ENCODE measurements at places on chromosomes 7 and 10. TPM values are rescaled to one million over a fixed set of nuclear protein-coding genes. Genes with fewer than 3 reads are reported as not detected.

The MYL10 gene
- total RNA-seq: not detected

The FLNC gene
- 2.1 TPM for total RNA-seq

The ADAM12 gene
- total RNA-seq: 2.2 TPM

DNA sequence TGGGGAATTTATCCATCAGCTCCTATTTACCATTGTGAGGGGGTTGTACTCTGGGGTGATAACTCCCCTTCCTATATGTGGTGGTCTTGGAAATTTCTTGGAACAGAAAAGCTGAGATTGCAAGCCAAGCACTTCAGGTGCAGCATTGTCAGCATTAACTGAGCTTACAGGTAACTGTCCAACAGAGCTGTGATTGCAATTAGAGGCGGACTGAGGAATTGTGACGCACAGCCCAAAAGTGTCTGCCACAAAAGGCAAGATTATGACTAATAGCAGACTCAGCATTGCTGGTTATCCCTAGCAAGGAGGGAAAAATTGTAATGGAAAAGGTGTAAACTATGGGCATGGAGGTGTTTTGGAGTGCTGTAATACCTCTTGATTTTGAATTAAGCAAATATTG lies 126.1 kb upstream of the AGR3 start:
- no peak for DNase-seq

GRCh38 chr7:139036901-139037300 lies 1.1 kb upstream of the ZC3HAV1L start:
- no peak for DNase-seq

- DNase-seq: no peak
Measured at GRCh38 chr10:69051710-69052487, 36.0 kb upstream of the SRGN start.

DNA sequence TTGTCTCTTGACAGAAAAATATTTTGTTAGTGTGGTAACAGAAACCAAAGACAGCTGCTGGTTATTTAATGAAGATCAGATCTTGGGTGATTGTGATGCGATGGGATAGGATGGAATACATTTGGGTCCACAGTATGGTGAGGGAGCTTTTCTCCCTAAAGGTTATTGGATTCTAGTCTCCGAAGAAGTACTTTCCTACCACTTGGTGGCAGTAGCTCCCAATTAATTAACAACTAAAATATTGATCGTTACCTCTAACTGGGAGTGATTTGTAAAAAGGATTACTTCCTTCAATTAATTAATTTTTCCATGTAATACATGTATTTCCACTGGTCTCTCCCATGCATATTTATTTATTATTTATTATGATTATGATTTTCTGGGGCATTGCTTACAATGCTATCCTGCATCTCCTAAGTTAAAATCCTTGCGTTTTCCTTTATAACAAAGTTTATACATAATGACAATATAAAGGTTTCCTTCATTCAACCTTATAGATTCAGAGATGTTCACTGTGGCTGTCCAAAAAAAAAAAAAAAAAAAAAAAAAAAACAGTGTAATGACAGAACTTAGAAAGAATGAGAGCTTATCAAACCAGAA lies 25.6 kb downstream of the TMEM196 start:
- no peak for DNase-seq

DNA sequence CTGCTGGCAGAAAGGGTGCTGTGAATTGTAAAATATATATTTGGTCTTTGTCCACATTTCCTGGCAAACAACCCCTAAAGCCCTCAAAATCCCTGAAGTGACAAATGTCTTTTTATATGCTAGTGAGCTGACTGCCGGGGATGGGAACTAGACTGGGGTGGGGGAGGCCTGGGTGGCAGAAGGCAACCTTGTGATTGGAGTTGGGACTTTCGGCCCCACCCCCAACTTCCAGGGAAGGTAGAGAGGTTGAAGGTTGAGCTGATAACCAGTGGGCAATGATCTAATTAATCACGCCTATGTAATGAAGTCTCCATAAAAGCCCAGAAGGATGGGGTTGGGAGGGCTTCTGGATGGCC lies 2.7 kb downstream of the EPHA1 start:
- no peak for DNase-seq

DNA sequence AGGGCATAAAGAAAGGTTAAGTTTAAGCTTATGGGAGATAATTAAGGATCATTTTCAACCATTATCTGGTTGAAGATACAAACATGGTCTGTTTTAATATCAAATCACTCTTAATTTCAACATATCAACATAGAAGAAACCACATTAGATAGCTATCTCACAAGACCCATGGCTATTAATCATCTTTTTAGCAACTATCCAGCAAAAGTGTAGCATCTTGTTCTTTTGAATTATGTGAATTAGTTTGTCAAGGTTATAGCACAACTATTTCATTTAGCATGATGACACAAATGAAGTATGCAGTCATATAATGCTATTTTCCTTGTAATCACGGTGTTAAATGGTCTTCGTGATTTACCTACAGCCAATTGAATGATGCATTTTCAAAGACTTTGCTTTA lies 58.9 kb upstream of the PPP1R9A start:
- no peak for DNase-seq

- DNase-seq: peak; percentile 40
Measured at GRCh38 chr7:101237206-101238067, at the start of gene CLDN15. TSS of gene CLDN15 (minus strand) at chr7:101237802. CDS start at chr7:101237581, 221 bp downstream.

DNA sequence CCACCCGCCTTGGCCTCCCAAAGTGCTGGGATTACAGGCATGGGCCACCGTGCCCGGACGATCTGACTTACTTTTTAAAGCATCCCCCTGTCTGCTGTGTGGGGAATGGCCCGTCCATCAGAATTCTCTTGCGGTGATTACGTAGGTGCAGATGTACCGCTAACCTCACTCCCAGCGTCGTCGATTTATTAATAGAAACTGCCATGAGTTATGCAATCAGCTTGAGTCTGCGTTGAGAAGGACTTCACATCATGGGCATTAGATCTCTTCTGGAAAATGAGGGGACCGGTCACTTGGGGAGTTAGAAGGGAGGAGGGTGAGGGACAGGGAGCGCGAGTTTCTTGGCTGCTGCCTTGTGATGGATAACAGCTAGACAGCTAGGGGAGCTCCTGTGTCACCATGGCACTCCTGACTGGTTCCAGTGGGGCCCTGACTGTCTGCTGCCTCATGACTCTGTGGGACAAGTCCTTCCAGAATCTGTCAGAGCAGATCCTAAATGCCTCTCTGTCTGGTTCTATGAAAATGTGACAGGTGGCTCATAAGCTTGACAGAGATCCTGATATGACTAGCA lies 35.2 kb downstream of the POR start:
- DNase-seq: peak; percentile 61
